ENCODE measurements at places on chromosomes 16 and 17.

- no peak for DNase-seq
Measured at GRCh38 chr16:12614662-12615278, 188.9 kb downstream of the CPPED1 start.

DNA sequence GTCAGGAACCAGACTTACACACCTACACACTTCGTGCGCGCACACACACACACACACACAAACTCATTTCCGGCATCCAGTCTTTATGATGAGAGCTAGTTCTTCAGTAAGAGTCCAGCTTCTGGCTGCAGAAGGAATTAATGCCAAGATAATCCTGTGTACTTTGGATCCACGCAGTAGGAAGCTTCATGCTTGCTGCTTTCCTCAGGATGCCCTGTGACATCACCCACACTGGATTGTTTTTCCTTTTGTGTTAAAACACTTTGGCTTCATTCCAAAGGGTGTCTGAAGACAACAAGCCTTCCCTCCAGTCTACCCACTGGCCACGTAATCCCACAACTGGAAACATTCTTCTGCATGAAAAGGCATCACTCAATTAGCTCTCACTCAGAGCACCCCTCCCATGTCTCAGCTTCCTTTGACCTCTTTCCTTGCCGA lies 35.4 kb downstream of the KCNJ16 start:
- DNase-seq: peak; percentile 93

GRCh38 chr17:48575066-48575582 lies 3.0 kb downstream of the HOXB4 start:
- no peak for DNase-seq

GRCh38 chr16:89361751-89362539 lies 128.4 kb downstream of the ANKRD11 start:
- DNase-seq: no peak

- DNase-seq: no peak
Measured at GRCh38 chr16:3488801-3489200, 6.5 kb downstream of the C16orf90 start.

Measured in epithelial cell of proximal tubule (primary cell).